Stimulated activated CD8-positive, alpha-beta memory T cell treated with anti-CD3 and anti-CD28 coated beads, Interleukin-4, amount 100 ng/mL, for 24 hours (primary cell): ENCODE measurements at places on chromosomes 13 and 19.

GRCh38 chr19:4542896-4543841 is 3.3 kb upstream of the LRG1 start:
- no peak for DNase-seq

- no peak for DNase-seq
Measured at GRCh38 chr19:53824134-53824611, at the start of gene NLRP12. TSS of gene NLRP12 (minus strand) at chr19:53824314. CDS start at chr19:53824174, 140 bp downstream.

- DNase-seq, result no peak
Measured at GRCh38 chr19:28443361-28443760, 769.6 kb downstream of the UQCRFS1 start.

- DNase-seq, result no peak
Measured at GRCh38 chr19:3441089-3441985, 39.0 kb downstream of the SMIM24 start.

- DNase-seq, result no peak
Measured at GRCh38 chr13:30593001-30593400, 24.7 kb upstream of the USPL1 start.

DNA sequence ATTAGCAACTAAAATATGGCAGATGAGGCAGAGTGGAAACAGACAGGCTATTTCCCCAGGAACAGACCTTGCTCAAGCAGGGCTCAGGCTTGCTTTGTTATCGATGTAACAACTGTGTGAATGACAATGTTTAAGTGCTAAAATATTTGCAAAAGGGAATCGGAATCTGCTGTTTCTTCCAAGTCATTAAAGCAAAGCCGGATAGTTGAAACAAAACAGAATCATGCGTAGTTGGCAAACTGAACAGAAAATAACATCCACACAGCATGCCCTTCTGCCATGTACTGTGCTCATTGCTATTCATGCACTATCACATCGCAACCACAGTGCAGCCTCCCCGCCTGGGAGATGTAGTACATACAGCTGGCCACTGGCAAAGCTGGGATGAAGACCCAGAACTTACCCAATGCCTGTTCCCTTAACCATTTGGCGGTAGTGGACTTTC is 799.1 kb downstream of the DIAPH3 start:
- no peak for DNase-seq

- DNase-seq, result no peak
Measured at GRCh38 chr13:99072941-99073340, 95.1 kb upstream of the DOCK9 start.

GRCh38 chr19:3266792-3267514 is 42.5 kb downstream of the CELF5 start:
- DNase-seq, result no peak

DNA sequence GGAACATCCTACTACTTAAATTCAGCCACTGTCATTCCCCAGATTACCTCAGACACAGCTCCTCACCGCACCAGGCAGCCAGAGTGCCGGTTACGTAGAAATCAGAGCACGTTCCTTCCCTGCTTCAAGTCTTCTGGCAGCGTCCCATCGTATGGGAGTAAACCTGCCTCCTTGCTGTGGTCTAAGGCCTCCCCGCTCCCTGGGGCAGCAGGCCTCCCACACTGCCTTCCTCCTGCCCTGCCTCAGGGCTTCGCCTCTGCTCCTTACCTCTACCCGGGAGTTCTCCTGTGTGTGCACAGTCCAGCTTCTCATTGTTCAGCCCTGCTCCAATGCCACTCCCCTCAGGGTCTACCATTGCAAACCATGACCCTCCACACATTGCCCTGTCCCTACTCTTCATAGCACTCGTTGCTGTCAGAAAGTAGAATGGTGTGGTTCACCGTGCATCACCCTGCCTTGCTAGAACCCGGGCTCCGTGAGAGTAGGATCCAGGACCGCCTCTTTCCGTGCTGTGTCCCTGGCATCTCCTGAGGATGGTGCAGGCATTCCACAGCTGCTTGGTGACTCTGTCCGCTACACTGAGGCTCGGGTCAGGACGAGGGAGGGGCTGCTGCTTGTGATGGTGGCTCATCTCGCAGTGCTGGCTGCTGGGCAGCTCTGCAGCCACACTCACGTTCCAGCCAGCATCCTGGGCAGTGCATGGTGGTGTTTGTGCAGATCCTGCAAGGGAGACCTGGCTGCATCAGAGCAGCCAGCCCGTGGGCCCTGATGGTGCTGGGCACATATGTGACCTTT is 6.9 kb downstream of the POP4 start:
- DNase-seq, result no peak

- no peak for DNase-seq
Measured at GRCh38 chr19:46656541-46656940, 4.4 kb downstream of the DACT3 start.

DNA sequence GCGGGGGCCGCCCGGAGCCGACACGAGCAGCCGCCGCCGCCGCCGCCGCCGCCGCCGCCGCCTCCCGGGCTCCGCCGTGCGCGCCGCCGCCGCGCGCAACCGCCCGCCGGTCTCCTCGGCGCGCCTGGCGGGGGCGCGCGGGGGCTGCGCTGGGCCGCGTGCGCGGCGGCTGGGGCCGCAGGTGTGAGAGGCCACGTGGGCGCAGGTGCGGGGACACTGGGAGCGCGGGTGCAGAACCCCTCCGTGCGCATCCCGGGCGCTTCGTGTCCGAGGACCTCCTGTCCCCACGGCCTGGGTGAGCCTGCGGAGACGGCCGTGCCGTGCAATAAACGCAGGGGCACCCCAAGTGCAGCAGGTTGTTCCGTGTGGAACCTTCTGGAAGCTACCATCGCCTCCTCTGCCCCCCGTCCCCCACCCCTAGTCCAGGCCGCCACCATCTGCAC is at the start of gene LINGO3:
Gene LINGO3, minus strand, starts transcription at position 41 of the 443 bp plus-strand sequence. CDS start 16,378 bp downstream, outside the sequence.
- DNase-seq, result no peak

- peak; percentile 42 for DNase-seq
Measured at GRCh38 chr19:53195265-53195903, 2.2 kb upstream of the ZNF665 start.

DNA sequence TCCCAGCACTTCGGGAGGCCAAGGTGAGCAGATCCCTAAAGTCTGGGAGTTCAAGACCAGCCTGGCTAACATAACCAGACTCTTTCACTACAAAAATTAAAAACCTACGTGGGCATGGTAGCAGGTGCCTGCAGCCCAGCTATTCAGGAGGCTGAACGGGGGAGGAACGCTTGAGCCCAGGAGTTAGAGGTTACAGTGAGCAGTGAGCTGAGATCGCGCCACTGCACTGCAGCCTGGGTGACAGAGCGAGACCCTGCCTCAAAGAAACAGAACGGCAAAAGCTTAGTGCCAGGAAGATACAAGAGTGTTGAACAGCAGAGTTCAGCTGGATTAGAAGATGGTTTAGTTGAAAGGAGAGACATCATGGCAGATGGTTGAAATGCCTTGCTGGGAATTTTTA is 24.1 kb upstream of the RNF113B start:
- DNase-seq, result no peak

- DNase-seq, result no peak
Measured at GRCh38 chr13:99310382-99311031, 3.3 kb upstream of the GPR183 start.

DNA sequence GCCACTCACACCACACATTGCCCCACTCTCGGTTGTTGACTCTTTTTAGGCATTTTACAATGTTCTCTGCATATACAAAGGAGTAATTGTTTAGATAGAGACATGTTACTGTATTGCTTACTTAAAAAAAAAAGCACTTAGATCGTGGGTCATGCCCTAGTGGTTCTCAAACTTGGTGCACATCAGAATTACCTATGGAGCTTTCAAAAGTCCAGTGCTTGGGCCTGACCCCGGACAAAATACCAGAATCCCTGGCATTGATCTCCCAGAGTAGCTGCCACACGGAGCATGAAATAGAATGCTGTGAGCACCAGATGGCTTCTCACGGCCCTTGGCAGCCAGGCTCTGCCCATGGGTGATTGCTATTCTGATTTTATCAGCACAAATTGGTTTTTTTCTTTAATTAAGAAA is 20.0 kb downstream of the ACP7 start:
- DNase-seq, result no peak

GRCh38 chr19:41862445-41862986 is 2.5 kb downstream of the RPS19 start:
- DNase-seq, result no peak

- no peak for DNase-seq
Measured at GRCh38 chr19:31146546-31147183, 202.6 kb downstream of the TSHZ3 start.

- DNase-seq, result no peak
Measured at GRCh38 chr19:1945899-1946298, 4.9 kb downstream of the CSNK1G2 start.

DNA sequence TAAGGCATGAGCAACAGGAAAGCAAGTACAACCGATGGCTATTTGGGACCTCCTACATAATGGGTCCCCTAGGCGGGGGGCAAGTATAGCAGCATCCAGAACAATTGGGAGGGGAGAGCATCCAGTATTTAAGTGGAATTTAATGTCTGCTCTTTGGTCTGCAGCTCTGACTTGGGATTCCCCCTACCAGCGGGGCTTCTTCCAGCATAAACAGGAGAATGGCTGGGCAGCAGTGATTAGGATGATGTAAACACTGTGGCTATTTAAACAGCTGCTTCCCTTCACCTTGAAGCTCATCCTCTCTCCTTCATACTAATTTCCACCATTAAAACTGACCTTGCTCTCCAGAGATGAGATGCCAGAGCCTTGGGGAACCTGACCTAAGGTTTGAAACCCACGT is 73.9 kb upstream of the OXGR1 start:
- no peak for DNase-seq

DNA sequence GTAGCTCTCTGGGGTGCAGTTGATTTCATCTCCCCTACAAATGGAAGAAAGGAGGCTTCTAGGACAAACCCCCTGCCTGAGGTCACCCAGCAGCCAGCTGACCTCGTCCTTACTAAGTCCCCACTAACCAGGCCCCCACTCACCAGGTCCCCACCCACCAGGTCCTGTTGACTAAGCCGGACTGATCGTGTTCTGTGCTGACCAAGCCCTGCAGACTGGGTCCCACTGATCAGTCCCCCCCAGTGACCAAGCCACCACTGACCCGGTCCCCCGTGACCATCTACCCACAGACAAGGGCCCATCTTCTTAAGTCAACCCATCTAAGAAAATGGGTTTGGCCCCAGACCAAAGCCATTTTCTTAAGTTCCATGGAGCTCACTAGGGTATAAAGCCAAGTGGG is 36.8 kb upstream of the TPM4 start:
- DNase-seq, result no peak

GRCh38 chr19:888581-889385 is 4.2 kb downstream of the MED16 start:
- DNase-seq, result no peak

- DNase-seq, result no peak
Measured at GRCh38 chr13:55062662-55063061, 2034.0 kb downstream of the OLFM4 start.
